ENCODE measurements at places on chromosomes 11 and 22.

DNA sequence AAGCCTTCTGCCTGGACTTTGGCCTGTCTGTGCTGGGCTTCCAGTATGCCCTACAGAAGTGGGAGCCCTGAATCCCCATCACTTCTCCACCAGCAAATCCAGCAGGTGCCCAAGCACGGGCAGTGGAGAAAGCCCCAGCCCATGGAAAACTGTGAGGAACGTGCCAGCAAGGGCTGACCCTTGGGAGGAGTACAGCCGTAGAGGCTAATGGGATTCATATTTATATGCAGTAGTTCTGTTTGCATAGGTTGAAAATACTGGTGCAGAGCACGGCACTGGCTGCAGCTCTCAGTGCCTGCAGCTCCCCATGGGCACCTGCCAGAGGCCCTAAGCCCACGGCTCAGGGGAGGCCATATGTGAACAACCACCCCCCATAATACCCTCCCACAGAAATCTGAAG lies 10.1 kb downstream of the NAGA start:
- DNase-seq, result no peak

GRCh38 chr11:75103380-75104026 lies 6.8 kb upstream of the OR2AT4 start:
- DNase-seq, result no peak

GRCh38 chr22:43635101-43635500 lies 177.0 kb downstream of the EFCAB6 start:
- DNase-seq, result no peak

DNA sequence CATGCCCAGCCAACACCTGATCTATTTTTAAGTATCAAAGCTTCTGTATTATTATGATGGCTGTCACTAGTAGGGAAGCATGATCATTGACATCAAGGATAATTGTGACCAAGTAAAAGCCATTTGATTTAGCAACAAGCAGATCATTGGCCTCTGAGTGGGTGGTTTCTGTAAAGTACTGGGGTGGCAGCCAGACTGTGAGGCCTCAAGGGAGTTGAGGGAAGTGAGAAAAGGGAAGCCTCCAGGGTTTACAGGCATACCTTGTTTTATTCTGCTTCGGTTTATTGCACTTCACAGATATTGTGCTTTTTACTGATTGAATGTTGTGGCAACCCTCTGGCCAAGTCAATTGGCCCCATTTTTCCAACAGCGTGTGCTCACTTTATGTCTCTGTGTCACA lies 60.1 kb downstream of the PRR5L start:
- DNase-seq, result no peak

DNA sequence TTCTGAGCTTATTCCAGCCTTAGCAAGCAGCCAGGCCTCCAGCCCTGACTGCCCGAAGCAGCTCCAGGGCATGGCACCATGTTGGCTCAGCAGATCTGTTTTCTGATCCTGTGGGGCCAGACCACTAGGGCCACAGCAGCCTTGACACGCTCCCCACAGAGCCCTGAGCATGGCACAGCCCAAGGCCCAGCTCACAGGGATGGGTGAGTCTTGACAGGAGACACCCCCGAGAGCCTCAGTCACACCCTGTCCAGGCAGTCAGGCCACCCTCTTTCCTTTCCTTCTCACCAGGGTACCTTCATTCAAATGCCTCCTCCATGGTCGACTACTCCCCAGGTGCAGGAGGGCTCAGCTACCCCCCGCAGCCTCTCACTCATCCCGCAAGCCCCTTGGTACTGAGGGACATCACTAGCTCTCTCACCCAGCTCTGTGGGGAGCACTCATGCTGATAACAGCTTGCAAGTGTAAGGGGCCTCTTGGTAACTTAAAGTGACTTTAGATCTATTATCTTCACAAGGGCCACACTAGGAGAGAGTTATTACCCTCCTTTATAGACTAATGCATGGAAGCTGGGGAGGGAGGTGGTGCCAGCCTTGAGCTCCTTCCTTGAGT lies 3.9 kb upstream of the CDC42BPG start:
- no peak for DNase-seq

- no peak for DNase-seq
Observed at GRCh38 chr11:73506038-73506437, 91.9 kb downstream of the FAM168A start.

- peak; percentile 22 for DNase-seq
Observed at GRCh38 chr11:78351193-78351592, 66.4 kb downstream of the GAB2 start.

GRCh38 chr11:63505857-63506528 lies at the start of gene LGALS12:
Gene LGALS12, plus strand, starts transcription at chr11:63506084. Its CDS starts 375 bp downstream, at chr11:63506459.
- DNase-seq, result peak; percentile 23

DNA sequence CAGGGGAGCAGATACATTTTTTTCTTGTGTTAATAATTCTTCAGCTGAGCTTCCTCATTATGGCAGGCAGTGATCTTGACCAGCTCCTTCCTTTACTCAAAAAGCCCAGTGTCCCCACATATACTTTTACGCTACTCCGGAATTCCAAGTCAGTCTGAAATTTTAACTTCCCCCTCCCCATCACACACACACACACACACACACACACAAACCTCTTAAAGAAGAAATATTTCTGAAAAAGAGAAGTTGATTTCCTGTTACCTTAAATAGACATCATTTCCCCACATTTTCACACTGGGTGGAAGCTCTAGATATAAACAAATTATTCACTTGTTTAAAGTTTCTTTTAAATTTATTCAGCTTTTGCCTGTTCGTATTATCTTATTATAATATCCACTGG lies 113.9 kb downstream of the DBX1 start:
- DNase-seq, result no peak

GRCh38 chr11:59923813-59924212 lies 14.4 kb upstream of the OOSP1 start:
- peak; percentile 47 for DNase-seq

- DNase-seq, result no peak
Observed at GRCh38 chr22:24350627-24351026, 76.8 kb upstream of the ADORA2A start.

- no peak for DNase-seq
Observed at GRCh38 chr11:80758787-80759186, 1318.0 kb upstream of the TENM4 start.

DNA sequence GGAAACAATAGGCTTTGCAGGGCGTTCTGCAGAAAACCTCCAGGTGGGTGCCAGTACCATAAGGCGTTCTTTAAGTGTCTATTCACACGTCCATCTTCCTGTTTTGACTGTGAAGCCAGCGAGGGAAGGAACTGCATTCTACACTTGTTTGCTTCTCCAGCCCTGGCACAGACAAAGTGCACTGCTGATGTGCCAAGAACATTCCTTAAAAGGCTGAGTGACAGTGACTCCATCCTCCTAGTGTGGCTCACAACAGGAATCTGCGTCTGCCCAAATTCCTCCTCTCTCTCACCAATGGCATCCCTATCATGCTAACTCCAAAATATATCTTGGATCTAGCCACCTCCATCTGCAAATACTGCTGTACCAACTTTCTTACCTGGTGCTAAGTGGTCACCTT lies 407.4 kb upstream of the SYN3 start:
- no peak for DNase-seq

- DNase-seq, result no peak
Observed at GRCh38 chr11:47506795-47507562, 46.0 kb downstream of the CELF1 start.

DNA sequence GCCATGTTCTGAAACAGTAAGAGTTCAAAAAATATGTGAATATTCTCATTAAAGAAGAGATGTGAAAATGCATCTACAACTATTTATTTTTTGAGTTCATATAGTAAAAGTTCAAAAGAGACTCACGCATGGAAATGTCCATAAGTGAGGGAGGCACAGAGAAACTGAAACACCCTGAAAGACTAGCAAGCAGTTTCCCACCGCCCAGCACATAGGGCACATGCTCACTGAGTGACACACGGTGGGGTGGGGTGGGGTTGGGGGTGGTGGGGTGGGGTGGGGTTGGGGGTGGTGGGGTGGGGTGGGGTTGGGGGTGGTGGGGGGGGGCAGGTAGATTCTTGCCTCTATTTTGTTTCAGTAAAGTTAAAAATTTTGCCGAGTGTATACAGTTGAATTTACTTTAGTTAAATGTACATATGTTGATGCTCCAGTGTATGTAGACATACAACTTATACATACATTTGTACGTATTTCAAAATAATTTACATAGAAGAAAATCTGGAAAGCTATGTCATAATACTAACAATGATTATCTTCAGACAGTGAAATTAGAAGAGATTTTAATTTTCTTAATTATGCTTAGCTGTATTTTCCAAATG lies 6.3 kb downstream of the CCDC34 start:
- DNase-seq, result no peak

DNA sequence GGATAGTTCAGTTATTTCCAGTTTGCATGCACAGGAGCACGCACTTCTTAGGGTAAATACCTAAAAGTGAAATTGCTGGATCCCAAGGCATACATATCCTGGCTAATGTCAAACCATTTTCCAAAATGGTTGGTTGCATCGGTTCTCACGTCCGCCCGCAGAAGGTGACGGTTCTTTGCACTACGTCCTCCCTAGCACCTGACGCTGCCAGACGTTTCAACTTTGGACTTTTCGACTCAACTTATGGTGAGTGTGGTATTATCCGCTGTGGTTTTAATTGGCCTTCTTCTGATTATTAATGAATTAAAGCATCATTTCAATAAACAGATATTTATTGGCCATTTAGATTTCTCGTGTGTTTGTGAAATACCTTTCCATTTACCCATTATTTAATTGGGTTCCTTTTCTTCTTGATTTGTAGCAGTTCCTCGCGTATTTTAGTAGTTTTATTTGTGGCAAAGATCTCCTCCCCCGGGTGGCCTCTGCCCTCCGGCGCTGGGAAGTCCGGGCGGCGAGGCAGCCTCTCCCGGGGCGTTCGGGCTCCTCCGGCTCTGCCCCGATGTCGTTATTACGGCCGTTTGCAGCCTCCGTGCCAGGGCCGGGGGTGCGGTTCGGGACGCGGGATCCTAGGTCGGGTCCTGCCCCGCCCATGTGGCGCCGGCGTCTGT lies at the start of gene JHY:
Gene JHY, plus strand, starts transcription at position 571 of the 668 bp plus-strand sequence. CDS start 3,091 bp downstream, outside the sequence.
- DNase-seq, result peak; percentile 78

DNA sequence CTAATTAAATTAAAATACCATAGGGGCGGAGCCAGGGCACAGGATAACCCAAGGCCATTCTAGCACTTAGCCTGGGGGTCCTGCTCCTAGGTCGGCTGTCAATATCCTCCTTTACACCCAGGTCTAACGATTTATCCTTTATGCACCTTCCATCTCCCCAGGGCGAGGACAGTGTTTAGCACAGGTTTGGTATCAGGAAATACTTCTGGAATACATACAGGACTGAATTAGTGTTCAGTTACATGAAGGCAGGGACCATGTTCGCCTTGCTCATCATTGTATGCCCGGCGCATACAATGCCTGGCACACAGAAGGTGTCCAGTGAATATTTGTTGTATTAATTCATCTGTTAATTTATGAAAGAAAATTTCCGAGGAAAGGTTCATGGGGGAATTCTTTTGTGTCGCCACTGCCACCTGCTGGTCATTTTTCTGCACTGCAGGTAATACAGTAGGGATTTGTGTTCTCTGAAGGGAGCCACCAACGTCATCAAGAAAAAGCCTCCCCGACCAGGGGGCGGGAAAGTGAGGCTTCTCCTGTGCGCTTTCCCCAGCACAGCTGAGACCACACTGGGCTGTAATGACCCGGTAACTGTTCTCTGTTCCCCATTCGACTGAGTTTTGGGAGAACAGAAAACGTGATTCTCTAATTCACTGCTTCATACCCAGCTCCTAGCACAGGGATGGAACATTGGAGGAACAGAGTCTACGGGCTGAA lies 68.7 kb upstream of the ASPHD2 start:
- peak; percentile 94 for DNase-seq

GRCh38 chr22:29148036-29148435 lies 57.7 kb upstream of the EMID1 start:
- DNase-seq, result no peak

DNA sequence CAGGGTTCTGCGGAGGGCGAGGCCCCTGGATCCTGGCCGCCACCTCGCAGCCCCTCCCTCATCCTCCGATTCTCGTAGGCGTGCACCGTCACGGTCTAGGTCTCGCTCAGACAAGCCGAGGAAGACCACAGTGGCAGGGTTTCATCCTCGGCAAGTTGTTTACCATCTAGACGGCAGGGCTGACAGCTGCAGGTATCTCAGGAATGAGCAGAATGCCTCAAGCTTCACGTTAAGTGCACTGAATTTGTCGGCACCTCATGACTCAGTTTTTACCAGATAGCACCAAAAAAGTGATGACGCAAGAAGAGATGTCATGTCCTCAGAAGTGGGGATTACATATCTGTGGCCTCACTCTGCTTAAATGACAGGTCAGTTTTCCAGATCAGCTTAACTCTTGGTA lies 35.1 kb downstream of the WT1 start:
- DNase-seq, result peak; percentile 68

DNA sequence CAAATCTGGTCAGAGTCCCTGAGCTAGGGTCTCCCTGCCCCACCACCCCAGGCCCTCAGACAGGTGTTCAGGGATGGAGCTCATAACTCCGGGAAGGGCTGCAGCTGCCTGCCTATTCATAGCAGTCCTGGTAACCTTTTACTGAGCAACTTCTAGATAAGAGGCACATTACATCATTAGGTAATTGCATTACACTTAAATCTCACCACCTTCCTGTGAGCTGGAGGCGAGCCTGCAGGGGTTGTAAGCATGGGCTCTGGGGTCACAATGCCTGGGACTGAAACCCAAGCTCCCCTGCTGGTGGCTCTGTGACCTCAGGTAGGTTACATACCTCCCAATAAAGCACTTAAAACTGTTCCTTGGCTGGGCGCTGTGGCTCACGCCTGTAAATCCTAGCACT lies 22.5 kb downstream of the TP53I11 start:
- no peak for DNase-seq

GRCh38 chr11:40129266-40129665 lies 1330.2 kb downstream of the LRRC4C start:
- DNase-seq, result peak; percentile 58

GRCh38 chr22:27431081-27431480 lies 370.5 kb downstream of the MN1 start:
- DNase-seq, result no peak
